ENCODE measurements at places on chromosomes 7 and 10. TPM values are rescaled to one million over a fixed set of nuclear protein-coding genes. Genes with fewer than 3 reads are reported as not detected.

GRCh38 chr7:2728316-2729030 is 40.5 kb downstream of the AMZ1 start:
- no peak overlapping the region for H3K4me3 ChIP-seq
- H3K4me1 ChIP-seq = peaks cover 2% of the 10 kb centered on the region

DNA sequence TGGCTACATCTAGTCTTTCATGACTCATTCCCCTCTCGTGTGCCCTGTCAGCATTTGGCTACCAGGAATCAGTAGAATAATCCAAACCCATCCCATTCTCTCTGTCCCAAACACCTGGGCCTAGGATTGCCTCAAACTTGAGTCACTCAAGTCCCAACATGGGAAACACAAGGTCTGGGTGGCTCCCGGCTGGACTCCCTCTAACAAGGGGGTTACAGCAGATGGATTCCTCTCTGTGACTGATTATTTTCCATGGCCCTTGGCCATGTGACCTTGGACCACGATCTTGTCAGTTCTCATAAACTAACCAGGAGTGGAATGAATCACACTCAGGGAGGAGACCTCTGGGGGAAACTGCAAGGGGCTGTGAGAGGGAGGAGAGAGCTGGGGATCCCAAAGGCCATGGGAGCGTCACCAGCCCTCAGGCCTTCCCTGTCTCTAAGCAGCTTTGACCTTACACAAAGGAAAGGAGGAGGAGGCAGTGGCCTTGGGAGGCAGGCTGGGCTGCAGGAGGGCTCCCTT is 533.1 kb downstream of the KCNMA1 start:
- no peaks in the 10 kb centered on the region for H3K27me3 ChIP-seq
- H3K36me3 ChIP-seq = no peaks in the 10 kb centered on the region
- DNase-seq = no peak
- H3K4me3 ChIP-seq = no peak overlapping the region
- H3K4me1 ChIP-seq = no peaks in the 10 kb centered on the region

DNA sequence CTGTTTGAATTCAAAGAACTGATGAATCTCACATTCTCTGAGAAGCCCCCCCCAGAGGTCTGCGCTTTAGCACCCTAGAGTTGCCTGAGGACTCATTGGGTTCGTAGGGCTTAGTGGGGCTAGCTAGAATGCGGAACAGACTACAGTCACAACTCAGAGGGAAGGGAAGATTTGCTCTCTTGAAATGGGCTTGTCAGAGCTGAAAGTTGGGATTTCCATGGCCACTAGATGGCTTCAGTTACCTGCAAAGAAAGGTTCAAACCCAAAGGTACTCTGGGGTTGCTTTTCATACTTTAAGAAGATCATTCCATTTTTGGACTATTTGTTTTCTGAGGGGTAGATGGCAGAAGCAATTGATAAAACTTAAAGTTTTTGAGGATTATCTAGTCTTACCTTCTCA is 205.0 kb downstream of the BBS9 start:
- no peak overlapping the region for H3K27ac ChIP-seq
- no peaks in the 10 kb centered on the region for H3K27me3 ChIP-seq
- H3K4me3 ChIP-seq = no peak overlapping the region
- H3K36me3 ChIP-seq = no peaks in the 10 kb centered on the region
- DNase-seq = peak; percentile 54

DNA sequence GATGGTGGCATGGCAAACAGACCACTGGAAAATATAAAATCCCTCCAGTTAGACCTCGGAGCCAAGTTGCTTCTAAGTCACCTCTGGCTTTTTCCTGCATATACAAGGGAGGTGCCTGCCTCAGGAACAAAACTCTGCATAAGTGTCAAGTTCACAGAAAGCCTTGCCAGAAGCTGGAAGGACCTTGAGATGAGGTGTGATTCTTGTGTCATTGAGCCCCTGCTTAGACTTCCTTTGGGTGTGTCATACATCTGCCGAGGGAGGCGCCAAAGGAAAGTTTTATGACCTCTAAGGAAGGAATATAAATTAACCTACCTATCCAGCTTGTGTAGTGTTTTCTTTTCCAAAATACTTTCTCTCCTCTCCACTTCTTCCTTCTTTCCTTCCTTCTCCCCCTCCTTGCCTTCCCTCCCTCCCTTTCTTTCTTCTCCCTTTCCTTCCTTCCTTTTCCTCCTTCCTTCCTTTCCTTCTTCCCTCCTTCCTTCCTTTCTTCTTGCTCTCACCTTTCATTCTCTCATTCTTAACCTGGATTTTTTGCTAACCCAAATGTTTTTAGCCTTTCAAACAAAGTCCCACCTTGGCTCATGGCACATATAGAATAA is 75.2 kb downstream of the TRIL start:
- no peak for DNase-seq
- H3K27me3 ChIP-seq = no peaks in the 10 kb centered on the region
- no peak overlapping the region for H3K4me3 ChIP-seq

DNA sequence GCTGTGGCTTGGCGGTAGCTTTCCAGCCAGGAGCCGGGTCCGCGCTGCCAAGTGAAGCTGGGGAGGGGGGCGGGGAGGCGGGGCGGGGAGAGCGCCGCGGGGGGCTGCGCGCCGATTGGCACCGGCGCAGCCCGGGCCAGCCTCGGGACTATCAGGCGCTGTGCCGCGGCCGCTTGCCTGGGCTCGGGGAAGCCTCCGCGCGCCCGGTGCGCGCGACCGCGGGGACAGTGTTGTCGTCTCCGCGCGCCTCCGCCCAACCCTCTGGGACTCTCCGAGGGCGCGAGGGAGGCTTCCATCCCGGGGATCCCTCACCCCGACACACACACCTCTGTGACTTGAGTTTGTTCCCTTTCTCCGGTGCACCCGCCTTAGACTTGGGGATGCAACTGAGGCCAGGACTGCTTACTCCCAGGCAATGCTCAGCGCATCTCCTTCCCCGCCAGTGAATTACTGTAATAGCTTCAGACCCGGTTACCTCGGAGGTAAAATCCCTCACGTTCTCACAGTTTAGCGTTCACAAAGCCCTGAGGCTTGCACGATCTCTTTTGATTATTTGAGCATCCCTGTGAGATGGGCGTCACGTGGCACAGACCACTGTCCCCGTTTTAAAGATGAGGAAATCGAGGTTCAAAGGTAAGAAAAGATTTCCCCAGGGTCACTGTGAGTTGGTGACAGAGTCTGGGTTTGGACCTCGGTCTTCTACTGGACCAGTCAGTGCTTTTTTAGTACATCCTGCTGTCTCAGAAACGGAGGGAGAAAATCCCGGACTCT is at the start of gene NKX1-2:
TSS of gene NKX1-2 (minus strand) at position 24 of the 771 bp plus-strand sequence. CDS start 92 bp downstream, outside the sequence.
- peak; percentile 13 for DNase-seq
- H3K4me1 ChIP-seq = no peaks in the 10 kb centered on the region
- H3K4me3 ChIP-seq = peak within 1 kb of the TSS; percentile 54
- H3K27ac ChIP-seq = no peak within 1 kb of the TSS

DNA sequence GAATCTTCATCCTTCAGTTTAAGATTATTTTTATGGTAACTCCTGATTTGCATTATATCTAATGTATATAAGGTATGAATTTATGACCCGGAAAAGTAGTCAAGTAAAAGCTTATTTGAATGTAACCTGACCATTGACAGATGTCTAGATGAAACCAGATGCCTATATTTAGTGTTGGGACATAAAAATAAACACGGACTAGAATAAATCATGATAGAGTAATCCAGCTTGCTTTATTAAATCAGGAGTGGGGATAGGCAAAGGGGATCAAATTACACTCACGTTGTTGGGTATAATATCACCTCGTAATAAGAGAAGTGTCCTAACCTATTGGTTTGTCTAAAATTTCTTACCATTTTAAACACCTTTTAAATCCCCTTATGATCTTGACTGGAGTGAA is 244.6 kb downstream of the AGMO start:
- no peak overlapping the region for H3K27ac ChIP-seq
- DNase-seq = no peak
- no peaks in the 10 kb centered on the region for H3K4me1 ChIP-seq
- no peak overlapping the region for H3K4me3 ChIP-seq
- no peaks in the 10 kb centered on the region for H3K27me3 ChIP-seq
- no peaks in the 10 kb centered on the region for H3K36me3 ChIP-seq

GRCh38 chr7:31074120-31074383 is 21.9 kb downstream of the ADCYAP1R1 start:
- H3K27ac ChIP-seq = no peak overlapping the region
- H3K4me1 ChIP-seq = no peaks in the 10 kb centered on the region
- H3K27me3 ChIP-seq = peaks cover 26% of the 10 kb centered on the region
- no peak for DNase-seq

GRCh38 chr10:74787457-74787856 is 38.9 kb upstream of the KAT6B start:
- no peak for DNase-seq
- no peak overlapping the region for H3K27ac ChIP-seq
- H3K4me1 ChIP-seq = no peaks in the 10 kb centered on the region
- no peak overlapping the region for H3K4me3 ChIP-seq
- H3K36me3 ChIP-seq = no peaks in the 10 kb centered on the region

DNA sequence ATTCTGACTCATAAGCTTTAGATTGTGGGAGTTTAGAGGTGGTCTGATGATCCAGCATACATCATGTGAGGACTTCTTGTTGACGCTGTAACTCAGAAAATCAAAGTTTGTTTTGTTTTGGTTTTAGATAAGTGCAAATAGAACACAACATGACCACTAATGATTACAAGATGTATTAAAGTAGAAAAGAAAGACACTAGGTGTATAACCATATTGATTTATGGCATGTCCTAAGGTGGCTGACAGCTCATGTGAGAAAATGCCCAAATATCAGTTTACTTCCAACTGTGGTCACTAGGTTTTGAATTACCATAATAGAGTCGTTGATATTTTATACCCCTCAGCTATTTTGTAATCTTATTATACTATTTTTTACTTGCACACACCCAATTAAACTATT is 1131.4 kb upstream of the PHF14 start:
- H3K4me1 ChIP-seq = no peaks in the 10 kb centered on the region
- DNase-seq = no peak
- H3K27ac ChIP-seq = no peak overlapping the region
- no peak overlapping the region for H3K4me3 ChIP-seq
- no peaks in the 10 kb centered on the region for H3K36me3 ChIP-seq

DNA sequence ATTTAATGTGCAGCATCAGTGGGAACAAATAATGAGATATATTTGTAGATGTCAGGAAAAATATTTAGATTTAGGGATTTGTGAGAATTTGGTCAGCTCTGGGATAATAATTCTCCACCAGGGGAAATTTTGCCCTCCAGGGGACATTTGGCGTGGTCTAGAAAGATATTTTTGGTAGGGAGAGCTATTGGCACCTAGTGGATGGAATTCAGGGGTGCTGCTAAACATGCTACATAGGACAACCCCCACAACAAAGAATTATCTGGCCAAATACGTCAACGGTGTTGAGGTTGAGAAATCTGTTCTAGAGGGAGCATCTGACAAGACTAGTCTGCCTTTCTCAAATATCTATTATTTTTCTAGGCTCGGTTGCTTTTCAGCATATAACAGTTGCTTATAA is 2.1 kb downstream of the ADK start:
- H3K4me1 ChIP-seq = peaks cover 9% of the 10 kb centered on the region
- no peak for DNase-seq
- H3K27me3 ChIP-seq = no peaks in the 10 kb centered on the region
- no peak overlapping the region for H3K4me3 ChIP-seq
- no peak overlapping the region for H3K27ac ChIP-seq

- H3K36me3 ChIP-seq = no peaks in the 10 kb centered on the region
- DNase-seq = no peak
- H3K27me3 ChIP-seq = peaks cover 19% of the 10 kb centered on the region
- H3K4me1 ChIP-seq = no peaks in the 10 kb centered on the region
Observed at GRCh38 chr7:158406801-158407200, 180.8 kb downstream of the PTPRN2 start.

DNA sequence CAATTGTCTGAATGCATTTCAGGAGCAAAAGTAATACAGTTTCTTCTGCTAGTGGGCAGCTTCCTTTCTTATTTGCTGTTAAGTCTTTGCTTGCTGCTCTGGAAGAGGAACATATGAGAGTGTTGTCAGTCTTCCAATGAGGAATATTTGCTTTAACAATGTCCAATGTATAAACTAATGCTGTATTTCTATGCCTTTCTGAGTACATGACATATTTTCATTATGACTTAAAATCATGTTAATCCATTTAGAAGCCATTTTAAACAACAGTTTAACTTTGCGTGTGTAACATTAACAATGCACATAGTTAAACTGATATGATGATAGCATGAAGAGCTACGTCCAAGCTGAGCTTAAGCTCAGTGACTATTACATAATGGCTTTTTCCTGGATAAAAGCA is 933.4 kb upstream of the GHITM start:
- no peaks in the 10 kb centered on the region for H3K4me1 ChIP-seq
- no peak for DNase-seq
- H3K27me3 ChIP-seq = no peaks in the 10 kb centered on the region
- H3K4me3 ChIP-seq = no peak overlapping the region

- no peak overlapping the region for H3K4me3 ChIP-seq
- no peaks in the 10 kb centered on the region for H3K4me1 ChIP-seq
- no peak for DNase-seq
- H3K36me3 ChIP-seq = no peaks in the 10 kb centered on the region
- H3K27me3 ChIP-seq = no peaks in the 10 kb centered on the region
- no peak overlapping the region for H3K27ac ChIP-seq
Observed at GRCh38 chr10:106392778-106393177, 771.7 kb downstream of the SORCS1 start.

- no peak for DNase-seq
- no peaks in the 10 kb centered on the region for H3K4me1 ChIP-seq
- no peak overlapping the region for H3K4me3 ChIP-seq
Observed at GRCh38 chr10:49827297-49827696, 65.2 kb upstream of the OGDHL start.

- H3K4me1 ChIP-seq = no peaks in the 10 kb centered on the region
- H3K4me3 ChIP-seq = no peak overlapping the region
- no peaks in the 10 kb centered on the region for H3K36me3 ChIP-seq
- no peak for DNase-seq
Observed at GRCh38 chr7:54596747-54597146, 54.6 kb downstream of the VSTM2A start.

GRCh38 chr7:81676105-81676811 is 93.6 kb downstream of the HGF start:
- no peak for DNase-seq
- no peak overlapping the region for H3K27ac ChIP-seq
- no peaks in the 10 kb centered on the region for H3K36me3 ChIP-seq

- no peak for DNase-seq
- H3K4me1 ChIP-seq = 0 out of 2 replicates have a peak, but pooled peaks cover 2% of the 10 kb centered on the region
- H3K27me3 ChIP-seq = no peaks in the 10 kb centered on the region
Observed at GRCh38 chr7:25861164-25861496, 290.9 kb upstream of the NFE2L3 start.

Gene BTBD16
- total RNA-seq = not detected

Gene SPDYE1
- not detected for total RNA-seq

Gene NAT16
- total RNA-seq = not detected

Gene ANKRD30A
- not detected for total RNA-seq

Gene NRAP
- not detected for total RNA-seq

Gene CALY
- not detected for total RNA-seq

Gene MGMT
- 1.2 TPM for total RNA-seq

All from SJCRH30 (cell line).